T-helper 22 cell (primary cell): ENCODE measurements at places on chromosomes 6 and 20.

- no peak for DNase-seq
Observed at GRCh38 chr6:112909781-112910180, 562.7 kb downstream of the RFPL4B start.

- DNase-seq: no peak
Observed at GRCh38 chr6:147154454-147154853, 49.8 kb upstream of the STXBP5 start.

DNA sequence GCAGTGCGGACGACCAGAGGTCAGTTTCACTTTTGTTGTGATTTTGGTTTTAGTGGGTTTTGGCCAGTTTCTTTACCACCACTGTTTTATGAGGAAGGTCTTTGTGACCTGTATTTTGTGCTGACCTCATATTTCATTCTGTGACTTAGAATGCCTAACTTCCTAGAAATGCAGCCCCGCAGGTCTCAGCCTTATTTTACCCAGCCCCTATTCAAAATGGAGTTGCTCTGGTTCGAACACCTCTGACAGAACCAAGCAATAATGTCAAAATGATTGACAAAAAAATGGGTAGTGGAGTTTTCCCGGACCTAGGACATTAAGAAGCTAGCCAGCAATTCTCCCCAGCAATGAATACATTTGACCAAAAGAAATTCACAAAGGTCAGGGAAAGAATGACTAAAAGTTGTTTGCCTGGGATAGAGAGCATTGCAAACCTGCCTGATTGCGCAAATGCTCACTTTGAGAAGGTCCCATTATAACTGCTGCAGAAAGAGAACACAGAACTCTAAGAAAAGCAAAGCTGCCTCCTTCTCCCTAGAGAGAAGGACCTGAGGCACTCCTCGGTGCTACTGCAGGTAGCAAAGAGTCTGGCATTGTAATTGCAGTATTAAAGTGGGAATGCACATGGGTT is 288.8 kb downstream of the ADGB start:
- DNase-seq: no peak

DNA sequence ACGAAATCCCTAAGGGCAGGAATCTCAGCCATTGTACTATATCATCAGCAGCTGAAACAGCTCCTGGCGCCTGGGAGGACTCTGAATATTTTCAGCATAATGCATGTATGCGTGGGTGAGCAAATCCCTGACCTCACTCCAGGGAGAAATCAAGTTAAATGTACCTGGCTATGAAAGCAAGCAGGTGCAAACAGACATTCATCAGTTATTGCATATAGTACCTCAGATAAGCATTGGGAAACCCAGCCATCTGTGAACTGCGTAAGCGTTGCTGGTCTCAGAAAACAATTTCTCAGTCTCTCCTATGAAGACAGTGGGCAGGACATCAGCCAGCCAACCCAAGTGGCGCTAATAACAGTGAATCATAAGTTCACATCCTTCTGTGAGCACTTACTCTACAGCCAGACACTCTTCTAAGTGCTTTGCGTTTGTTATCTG is 622.6 kb downstream of the EPM2A start:
- DNase-seq: no peak

GRCh38 chr6:73519926-73520687 is 725 bp downstream of the EEF1A1 start:
- DNase-seq: peak; percentile 77

DNA sequence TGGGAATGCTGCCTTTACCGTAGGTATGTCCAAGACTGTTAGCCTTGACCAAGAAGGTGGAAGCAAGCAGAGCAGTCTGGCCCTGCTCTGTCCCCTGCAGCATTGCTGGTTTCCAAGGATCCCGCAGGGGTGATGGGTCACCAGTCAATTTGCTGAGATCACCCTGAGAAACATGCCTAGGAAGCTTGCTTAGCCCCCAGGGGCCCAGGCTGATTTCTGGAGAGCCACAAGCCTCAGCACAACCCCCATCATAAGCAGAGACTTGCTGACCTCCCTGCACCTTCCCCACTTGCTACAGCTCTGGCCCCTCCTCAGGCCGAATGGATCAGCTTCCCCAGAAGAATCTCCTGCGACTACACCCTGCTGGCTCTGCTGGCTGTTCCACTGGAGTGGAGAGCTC is 21.5 kb downstream of the ARHGAP40 start:
- DNase-seq: no peak

DNA sequence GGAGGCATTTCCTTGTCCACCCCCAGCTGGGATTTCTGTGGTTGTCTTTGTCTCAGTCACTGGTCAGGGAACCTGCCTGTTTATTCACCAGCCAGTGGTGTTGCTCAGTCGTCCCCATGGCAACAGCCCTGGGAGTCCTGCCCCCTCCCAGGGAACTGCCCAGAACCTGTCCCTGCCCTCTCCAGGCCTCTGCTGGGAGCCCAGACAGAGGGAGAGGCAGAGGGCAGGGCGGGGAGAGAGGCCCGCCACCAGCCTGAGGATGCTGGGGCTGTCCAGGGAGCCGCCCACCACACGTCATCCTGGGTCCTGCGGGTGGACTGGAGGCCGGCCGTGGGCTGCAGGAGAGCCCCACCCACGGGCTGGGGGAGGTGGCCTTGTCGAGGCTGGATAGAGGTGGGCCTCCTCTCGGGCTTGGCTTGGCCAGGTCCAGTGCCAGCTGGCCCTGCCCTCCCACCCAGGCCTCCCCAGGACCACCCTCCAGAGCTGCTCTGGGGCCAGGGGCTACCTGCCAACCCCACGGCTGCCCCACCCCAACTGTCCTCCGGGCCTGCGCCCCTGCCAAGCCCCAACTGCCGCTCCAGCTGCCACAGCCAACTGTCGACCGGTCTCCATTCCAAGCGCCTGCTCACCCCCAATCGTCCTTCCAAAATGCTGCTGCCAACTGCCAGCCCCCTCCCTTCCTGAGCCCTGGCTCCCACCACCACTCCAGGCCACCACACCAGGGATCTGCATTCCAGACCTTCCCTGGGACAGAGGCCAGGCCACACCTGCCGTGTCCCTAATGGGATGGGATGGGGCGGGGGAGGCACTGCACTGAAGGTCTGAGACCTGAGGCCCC is 4.2 kb upstream of the ZBTB46 start:
- no peak for DNase-seq

DNA sequence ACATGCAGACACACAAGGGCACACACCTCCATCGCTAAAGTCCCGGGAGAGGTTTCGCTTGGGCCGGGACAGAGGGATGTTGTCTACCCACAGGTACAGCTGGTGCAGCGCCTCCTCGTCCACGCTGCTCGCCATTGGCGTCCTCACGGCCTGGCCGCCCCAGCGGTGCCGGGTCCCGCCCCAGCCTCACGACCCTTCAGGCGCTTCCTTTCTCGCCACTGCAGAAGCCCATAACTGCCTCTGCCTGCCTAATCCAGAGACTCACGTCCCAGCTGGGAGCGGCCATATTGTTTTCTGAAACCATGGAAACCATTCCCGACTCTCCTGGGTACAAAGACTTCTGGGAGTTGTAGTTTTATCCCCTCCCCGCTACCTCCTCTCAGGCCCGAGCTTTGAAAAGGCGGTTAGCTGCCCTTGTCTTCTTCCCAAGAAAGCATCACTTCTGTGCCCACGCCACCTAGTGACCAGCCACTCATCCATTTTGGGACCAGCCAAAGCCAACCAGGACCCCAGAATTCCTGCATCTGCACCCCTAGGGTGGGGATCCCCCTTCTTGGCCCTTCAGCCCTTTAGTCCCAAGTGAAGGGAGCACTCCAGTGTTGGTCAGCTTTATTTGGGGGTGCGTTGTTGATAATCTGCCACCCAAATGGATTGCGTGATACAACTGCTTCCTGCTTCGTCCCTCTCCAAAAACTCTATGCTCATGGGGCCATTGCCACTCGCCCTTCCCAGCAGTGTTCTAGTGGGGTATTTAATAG is at the start of gene SPEF1:
Gene SPEF1, minus strand, starts transcription at position 296 of the 758 bp plus-strand sequence. Its CDS starts 161 bp downstream, at position 135.
- DNase-seq: peak; percentile 28

GRCh38 chr6:151340219-151340978 is 51.0 kb downstream of the ZBTB2 start:
- DNase-seq: no peak

- no peak for DNase-seq
Observed at GRCh38 chr6:130781557-130781956, 45.6 kb upstream of the SMLR1 start.

GRCh38 chr6:79048611-79049010 is 29.4 kb downstream of the PHIP start:
- DNase-seq: no peak

DNA sequence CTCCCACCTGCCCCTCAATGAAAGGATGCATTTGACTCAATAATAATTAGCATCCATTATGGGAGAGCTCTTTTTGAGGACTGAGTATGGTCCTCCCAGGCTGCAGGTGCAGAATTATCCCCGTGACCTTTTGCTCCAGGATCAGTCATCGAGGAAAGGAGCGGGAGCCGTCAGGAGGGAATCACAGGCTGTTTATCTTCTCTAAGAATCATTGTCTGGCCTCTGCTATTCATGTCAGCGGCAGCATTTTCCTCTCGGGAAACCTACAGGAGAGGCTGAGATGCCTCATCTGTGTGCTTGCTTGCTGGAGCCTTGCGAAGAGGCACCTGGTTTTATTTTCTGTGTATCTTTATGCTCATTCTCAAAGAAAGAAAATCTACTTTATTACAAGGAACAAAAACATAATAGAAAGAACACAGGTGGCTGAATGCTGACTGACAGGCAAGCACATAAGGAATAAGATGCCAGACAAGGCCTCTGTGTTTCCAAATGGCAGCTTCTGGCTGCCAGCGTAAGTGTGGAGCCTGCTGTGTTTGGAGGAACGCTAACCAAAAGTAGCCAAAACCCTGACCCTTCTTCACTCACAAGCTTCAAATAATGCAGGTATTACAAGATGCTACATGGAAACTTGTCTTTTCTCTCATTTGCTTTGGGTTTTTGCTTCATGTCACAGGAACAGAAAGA is 539.1 kb upstream of the MARCKS start:
- DNase-seq: no peak

GRCh38 chr20:38111366-38112232 is 53.5 kb downstream of the TGM2 start:
- no peak for DNase-seq

DNA sequence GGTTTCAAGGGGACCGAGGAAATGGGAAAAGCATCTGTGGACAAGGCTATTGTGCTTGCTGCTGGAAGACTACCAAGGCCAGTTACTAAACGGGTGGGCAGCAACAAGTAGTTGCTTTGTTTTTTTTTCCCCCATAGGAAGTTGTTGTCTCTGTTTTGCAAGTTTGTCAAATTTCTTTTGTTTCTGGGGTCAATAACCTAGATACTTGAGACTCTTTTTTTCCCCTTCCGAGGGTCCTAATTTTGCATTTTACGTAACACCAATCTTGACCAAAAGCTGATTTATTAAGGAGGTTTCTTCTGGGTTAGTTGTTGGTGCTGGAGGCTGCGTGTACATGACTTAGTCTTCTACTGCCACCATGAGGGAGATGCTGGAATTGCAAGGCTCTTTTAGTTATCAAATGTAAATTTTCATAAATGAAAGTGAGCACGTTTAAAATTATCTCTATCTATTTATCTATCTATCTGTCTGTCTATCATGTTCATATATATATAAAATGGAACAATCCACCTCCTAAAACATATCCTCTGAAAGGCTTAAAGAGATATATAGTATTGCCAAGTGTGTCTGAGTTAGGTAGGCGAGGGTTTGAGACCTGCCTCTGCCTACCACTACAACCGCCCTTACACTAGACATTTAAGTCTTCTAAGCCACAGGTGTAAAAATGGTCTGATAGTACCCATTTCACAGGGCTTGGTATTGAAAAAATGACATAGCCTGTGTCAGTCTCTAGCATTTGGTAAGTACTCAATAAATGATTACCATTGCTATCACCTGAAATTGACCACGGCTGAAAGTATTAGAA is 60.2 kb downstream of the GCLC start:
- peak; percentile 14 for DNase-seq

- no peak for DNase-seq
Observed at GRCh38 chr6:15948930-15949900, 179.7 kb upstream of the MYLIP start.
